Activated CD4-positive, alpha-beta T cell treated with anti-CD3 and anti-CD28 coated beads, Interleukin-2, amount 10 ng/mL, durations not matched to agents 7 days and 5 days (primary cell): ENCODE measurements at places on chromosomes 12 and 14. TPM values are rescaled to one million over a fixed set of nuclear protein-coding genes. Genes with fewer than 3 reads are reported as not detected.
A peak's percentile ranks its signal among the peaks of the same experiment; 100 is the strongest.

DNA sequence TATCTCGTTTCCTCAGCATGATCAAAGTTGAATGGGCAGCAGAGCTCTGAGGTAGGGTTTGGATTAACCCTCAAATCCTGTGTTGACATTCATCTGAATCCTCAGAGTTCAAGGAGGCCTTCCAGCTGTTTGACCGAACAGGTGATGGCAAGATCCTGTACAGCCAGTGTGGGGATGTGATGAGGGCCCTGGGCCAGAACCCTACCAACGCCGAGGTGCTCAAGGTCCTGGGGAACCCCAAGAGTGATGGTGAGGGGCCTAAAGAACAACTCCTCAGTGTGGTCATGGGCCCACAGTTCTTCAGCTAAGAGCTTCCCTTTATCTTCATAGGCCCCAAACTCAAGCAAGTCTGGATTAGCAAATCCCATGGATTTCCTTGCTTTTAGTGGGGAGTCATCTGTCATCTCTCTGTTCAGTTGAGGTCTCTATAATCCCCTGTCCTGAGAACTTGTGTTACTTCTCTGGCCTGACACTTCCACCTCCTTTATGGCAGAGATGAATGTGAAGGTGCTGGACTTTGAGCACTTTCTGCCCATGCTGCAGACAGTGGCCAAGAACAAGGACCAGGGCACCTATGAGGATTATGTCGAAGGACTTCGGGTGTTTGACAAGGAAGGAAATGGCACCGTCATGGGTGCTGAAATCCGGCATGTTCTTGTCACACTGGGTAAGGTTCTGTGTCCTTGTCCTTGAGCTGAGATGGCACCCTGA lies 1.5 kb downstream of the MYL6 start:
- peak; percentile 25 for DNase-seq
- peak overlapping the region; percentile 90 for H3K4me3 ChIP-seq
- peaks cover 57% of the 10 kb centered on the region for H3K4me1 ChIP-seq

DNA sequence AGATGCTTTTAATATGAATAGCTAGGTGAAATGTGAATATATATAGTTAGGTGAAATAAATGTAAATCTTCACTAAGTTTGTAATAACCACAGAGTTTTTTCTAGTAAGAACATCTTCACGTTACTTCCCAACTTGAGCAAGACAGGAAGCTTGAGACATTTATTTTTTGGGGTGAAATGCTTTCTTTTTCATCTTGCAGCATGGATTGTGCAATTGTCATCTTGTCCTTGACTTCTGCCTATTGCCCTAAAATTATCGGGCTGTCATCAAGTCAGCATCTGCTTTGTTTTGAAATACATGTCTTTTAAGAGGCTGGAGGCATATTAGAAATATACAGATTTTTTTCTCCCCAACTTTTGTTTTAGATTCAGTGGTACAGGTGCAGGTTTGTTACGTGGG lies 433.9 kb downstream of the PCNX1 start:
- H3K27ac ChIP-seq: no peak overlapping the region
- H3K4me3 ChIP-seq: no peak overlapping the region
- peaks cover 25% of the 10 kb centered on the region for H3K36me3 ChIP-seq
- peaks cover 15% of the 10 kb centered on the region for H3K4me1 ChIP-seq
- DNase-seq: no peak
- H3K27me3 ChIP-seq: no peaks in the 10 kb centered on the region

- no peaks in the 10 kb centered on the region for H3K27me3 ChIP-seq
- DNase-seq: no peak
- H3K4me1 ChIP-seq: no peaks in the 10 kb centered on the region
Observed at GRCh38 chr12:92951006-92951405, 21.9 kb upstream of the EEA1 start.

GRCh38 chr14:79161571-79161970 lies 991.4 kb downstream of the NRXN3 start:
- DNase-seq: peak; percentile 9
- no peaks in the 10 kb centered on the region for H3K36me3 ChIP-seq
- H3K27ac ChIP-seq: no peak overlapping the region
- no peaks in the 10 kb centered on the region for H3K27me3 ChIP-seq
- no peak overlapping the region for H3K4me3 ChIP-seq

DNA sequence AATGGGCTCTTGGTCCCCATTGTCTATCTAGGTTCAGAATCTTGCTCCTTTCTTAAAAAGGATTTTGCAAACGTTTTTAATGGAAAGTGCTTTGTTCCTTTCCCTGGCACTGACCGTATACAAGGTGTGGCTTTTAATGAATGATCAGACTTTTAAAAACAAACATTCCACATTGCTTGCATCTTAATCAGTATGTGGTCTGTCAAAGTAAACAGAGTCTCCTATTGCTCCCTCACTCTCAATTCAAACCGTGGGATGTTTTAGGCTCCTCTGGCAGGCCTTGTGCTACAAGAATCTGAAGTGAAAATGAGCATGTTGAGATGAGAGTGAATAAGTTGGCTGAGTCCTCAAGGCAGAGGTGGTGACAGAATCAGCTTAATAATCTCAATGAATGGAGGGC lies 107.0 kb downstream of the VRK1 start:
- no peaks in the 10 kb centered on the region for H3K27me3 ChIP-seq
- no peaks in the 10 kb centered on the region for H3K4me1 ChIP-seq
- H3K27ac ChIP-seq: no peak overlapping the region
- no peak for DNase-seq
- H3K4me3 ChIP-seq: no peak overlapping the region
- peaks cover 1% of the 10 kb centered on the region for H3K36me3 ChIP-seq

- H3K36me3 ChIP-seq: no peaks in the 10 kb centered on the region
- DNase-seq: no peak
- H3K27ac ChIP-seq: no peak overlapping the region
- H3K4me3 ChIP-seq: no peak overlapping the region
- no peaks in the 10 kb centered on the region for H3K27me3 ChIP-seq
Observed at GRCh38 chr12:91179966-91180561, 2.6 kb downstream of the DCN start.

GRCh38 chr12:49894751-49895148 lies 8.9 kb downstream of the FAIM2 start:
- H3K27ac ChIP-seq: no peak overlapping the region
- H3K4me3 ChIP-seq: no peak overlapping the region
- H3K4me1 ChIP-seq: no peaks in the 10 kb centered on the region
- peaks cover 5% of the 10 kb centered on the region for H3K27me3 ChIP-seq
- no peaks in the 10 kb centered on the region for H3K36me3 ChIP-seq

DNA sequence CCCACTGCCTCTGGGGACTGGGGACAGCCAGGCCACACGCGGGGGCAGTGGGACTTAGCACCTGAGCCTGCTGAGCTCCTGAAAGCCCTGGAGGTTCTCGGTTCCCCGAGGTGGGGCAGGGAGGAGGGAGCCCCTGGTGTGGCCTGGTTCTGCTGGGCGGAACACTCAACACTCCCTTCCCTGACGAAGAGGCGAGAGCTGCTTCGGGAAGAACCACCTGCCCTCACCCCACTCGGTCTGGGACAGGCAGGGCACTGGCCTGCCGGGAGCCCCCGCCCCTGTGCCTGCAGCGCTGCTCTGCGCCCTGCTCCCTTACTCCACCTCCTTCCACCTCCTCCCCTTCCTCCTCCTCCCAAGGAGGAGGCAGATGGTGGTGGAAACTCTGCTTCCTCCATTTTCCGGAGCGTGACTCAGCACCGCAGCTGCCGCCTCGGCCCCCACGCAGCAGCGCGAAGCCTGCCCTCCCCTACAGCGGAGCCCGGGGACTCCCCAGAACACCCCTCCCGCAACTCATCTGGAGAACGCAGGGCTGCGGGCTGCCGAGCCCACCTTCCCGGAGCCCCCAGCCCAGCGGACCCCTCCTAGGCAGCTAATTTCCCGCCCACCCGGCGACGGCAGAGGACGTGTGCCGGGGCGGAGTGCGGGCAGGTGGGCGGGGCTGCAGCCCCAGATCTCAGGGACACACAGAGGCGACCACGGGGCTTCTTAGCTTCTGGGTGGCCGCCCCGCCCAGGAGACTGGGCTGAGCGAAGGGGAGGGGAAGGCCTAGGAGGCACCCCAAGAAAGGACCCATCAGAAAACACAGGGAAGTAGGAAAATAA lies 11.7 kb upstream of the INF2 start:
- DNase-seq: peak; percentile 64
- H3K27me3 ChIP-seq: no peaks in the 10 kb centered on the region
- H3K4me1 ChIP-seq: peaks cover 25% of the 10 kb centered on the region
- H3K27ac ChIP-seq: peak overlapping the region; percentile 84

- no peaks in the 10 kb centered on the region for H3K36me3 ChIP-seq
- peaks cover 5% of the 10 kb centered on the region for H3K4me1 ChIP-seq
- peaks cover 3% of the 10 kb centered on the region for H3K27me3 ChIP-seq
- peak overlapping the region; percentile 15 for H3K27ac ChIP-seq
- H3K4me3 ChIP-seq: no peak overlapping the region
- no peak for DNase-seq
Observed at GRCh38 chr12:104793285-104793684, 164.8 kb downstream of the SLC41A2 start.

DNA sequence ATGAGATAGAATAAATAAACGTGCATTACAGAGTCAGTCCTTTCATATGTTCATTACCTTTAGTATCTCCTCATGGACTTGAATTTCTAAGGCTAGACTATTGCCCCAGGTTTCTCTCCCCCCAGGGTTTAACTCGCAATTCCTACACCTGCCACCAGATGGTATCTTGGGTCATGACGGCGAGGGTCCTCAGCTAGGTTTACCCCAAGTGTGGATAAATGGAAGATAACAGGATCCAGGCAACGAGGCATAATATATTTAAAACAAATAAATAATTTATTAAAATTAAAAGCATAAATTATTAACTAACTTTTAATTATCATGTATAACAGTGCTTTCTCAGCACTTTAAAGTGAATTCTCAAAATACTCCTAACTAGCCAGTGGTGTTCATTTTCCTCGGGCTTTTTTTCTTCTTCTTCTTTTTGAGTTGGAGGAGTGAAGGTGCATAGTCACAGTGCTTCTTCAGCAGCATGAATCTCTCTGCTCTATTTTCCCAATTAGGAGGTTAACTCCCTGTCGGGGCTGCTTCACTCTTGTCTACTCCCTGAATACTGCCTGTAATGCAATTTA lies 243.5 kb upstream of the CAND1 start:
- H3K27me3 ChIP-seq: peaks cover 2% of the 10 kb centered on the region
- H3K36me3 ChIP-seq: no peaks in the 10 kb centered on the region
- no peaks in the 10 kb centered on the region for H3K4me1 ChIP-seq

DNA sequence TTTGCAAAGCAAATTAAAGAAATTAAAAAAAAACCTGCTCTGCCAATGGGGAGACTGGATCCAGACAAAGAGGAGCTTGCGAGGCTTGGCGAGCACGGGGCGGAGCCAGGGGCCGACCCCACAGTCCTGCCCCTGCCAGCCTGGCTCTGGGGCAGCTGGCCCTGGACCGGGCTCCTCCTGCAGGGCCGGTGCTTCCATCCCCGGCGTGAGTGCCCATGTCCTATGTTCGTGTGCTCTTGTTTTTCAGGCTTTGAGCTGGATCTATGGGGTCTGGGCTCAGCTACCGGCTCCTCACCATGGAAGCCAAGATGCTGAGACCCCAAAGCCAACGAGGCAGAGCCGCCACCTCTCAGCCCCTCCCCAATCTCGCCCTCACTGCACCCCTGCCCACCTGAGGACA lies 176.8 kb downstream of the KIF26A start:
- DNase-seq: no peak
- no peaks in the 10 kb centered on the region for H3K27me3 ChIP-seq
- no peaks in the 10 kb centered on the region for H3K4me1 ChIP-seq
- H3K27ac ChIP-seq: no peak overlapping the region
- H3K4me3 ChIP-seq: no peak overlapping the region

GRCh38 chr12:127191129-127191528 lies 1075.8 kb upstream of the TMEM132C start:
- no peak for DNase-seq
- no peaks in the 10 kb centered on the region for H3K4me1 ChIP-seq
- H3K4me3 ChIP-seq: no peak overlapping the region
- H3K27me3 ChIP-seq: no peaks in the 10 kb centered on the region

DNA sequence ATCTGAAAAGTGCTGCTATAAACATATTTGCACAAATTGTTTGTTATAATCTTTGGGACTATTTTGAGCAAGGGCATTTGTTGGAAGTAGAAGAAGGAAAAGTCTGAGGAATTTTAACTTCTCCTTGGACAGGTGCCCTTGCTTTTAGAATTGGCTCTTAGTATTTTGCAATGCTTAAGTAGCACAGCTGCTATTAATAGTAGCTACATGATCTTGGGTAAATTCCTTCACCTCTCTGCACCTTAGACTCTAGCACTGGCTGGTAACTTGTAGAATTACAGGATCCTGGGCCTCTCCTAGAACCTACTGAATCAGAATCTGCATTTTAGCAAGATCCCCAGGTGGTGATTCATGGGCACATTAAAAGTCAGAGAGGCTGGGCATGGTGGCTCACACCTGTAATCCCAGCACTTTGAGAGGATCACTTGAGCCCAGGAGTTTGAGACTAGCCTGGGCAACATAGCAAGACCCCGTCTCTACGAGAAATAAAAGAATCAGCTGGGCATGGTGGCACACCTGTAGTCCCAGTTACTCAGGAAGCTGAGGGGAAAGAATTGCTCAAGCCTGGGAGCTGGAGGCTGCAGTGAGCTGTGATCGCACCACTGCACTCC lies 10.8 kb upstream of the TMEM120B start:
- no peak for DNase-seq
- peaks cover 4% of the 10 kb centered on the region for H3K4me1 ChIP-seq
- H3K27me3 ChIP-seq: no peaks in the 10 kb centered on the region
- H3K4me3 ChIP-seq: no peak overlapping the region
- H3K27ac ChIP-seq: no peak overlapping the region
- H3K36me3 ChIP-seq: no peaks in the 10 kb centered on the region

DNA sequence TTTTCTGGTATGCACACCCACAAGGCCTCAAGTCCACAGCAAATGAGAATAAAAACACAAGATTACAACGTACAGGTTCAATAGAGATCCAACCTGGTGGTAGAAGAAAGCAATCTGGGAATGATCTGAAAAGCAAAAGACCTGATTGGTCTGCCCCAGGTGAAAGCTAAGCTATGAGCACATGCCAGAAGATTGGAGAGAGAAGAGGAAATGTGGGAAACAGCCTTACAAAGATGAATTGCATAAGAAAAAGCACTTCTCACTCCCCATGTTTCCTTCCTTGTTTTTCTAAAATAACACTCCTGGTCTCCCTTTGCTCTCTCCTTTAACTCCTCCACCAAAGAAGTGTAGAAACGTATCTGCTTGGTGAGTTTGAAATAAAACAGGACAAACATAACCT lies 77.3 kb upstream of the ANO6 start:
- no peaks in the 10 kb centered on the region for H3K4me1 ChIP-seq
- no peak for DNase-seq
- no peaks in the 10 kb centered on the region for H3K36me3 ChIP-seq
- H3K27me3 ChIP-seq: peaks cover 20% of the 10 kb centered on the region
- no peak overlapping the region for H3K27ac ChIP-seq

GRCh38 chr14:73472185-73473114 lies 14.1 kb upstream of the NUMB start:
- H3K4me1 ChIP-seq: peaks cover 4% of the 10 kb centered on the region
- H3K36me3 ChIP-seq: no peaks in the 10 kb centered on the region
- no peak overlapping the region for H3K27ac ChIP-seq
- peak; percentile 33 for DNase-seq
- no peaks in the 10 kb centered on the region for H3K27me3 ChIP-seq

GRCh38 chr12:120971299-120972180 lies 6.8 kb upstream of the HNF1A start:
- no peaks in the 10 kb centered on the region for H3K27me3 ChIP-seq
- H3K4me1 ChIP-seq: peaks cover 8% of the 10 kb centered on the region
- no peaks in the 10 kb centered on the region for H3K36me3 ChIP-seq
- no peak overlapping the region for H3K4me3 ChIP-seq
- H3K27ac ChIP-seq: no peak overlapping the region
- DNase-seq: peak; percentile 63

MANSC1 gene
- 0.25 TPM for total RNA-seq

CACNA1C gene
- 0.15 TPM for total RNA-seq

CLEC1A gene
- total RNA-seq: not detected

CAPZA3 gene
- not detected for total RNA-seq

AQP2 gene
- total RNA-seq: not detected

WNK1 gene
- total RNA-seq: 170 TPM

CEP83 gene
- 14.0 TPM for total RNA-seq

EPYC gene
- not detected for total RNA-seq

ACSS3 gene
- not detected for total RNA-seq
